ENCODE measurements at places on chromosomes 16 and 17.

- DNase-seq = no peak
Observed at GRCh38 chr17:9138161-9138717, 116.9 kb downstream of the NTN1 start.

- DNase-seq = no peak
Observed at GRCh38 chr17:75834928-75835653, 9.1 kb downstream of the UNC13D start.

DNA sequence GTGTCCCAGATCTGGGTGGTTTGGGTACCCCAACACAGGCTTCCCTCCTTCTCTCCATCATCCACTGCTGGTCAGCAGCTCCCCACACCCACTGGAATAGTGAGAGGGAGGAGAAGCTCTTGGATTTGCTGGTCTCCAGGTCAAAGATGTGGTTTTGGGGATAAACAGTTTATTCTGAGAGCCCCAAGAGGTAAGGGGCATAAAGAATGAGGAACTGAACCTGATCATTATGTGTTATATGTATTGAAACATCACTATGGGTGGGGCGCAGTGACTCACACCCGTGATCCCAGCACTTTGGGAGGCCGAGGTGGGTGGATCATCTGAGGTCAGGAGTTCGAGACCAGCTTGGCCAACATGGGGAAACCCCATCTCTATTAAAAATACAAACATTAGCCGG lies 3.9 kb downstream of the DPEP2 start:
- peak; percentile 40 for DNase-seq

DNA sequence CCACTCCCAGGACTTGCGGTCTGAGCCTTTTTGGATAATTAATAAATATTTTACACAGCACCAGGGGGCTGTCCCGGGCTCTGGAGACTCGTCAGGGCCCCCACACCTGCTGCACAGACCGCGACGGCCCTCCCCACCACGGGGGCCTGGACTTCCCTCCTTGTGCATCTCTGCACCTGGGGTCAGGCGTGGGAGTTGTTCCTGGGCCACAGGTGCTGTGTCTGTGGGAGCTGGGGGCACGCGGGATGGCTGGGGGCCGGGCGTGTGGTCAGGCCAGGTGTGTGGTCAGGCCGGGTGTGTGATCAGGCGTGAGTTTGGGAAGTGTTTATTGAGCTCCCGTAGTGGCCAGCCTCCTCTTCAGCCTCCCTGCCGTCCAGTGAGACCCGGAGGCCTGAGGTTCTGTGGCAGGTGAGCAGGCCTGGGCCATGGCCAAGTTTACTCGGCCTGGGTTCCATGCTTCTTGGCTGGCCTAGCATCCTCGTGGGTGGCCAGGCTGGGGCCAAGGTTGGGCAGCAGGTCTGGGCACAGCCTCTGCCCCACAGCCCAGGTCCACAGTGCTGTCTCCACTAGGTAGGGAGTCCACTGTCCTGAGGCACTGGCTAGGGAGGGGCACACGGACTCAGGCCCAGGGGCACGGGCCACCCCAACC lies 1.9 kb upstream of the STUB1 start:
- DNase-seq = no peak

DNA sequence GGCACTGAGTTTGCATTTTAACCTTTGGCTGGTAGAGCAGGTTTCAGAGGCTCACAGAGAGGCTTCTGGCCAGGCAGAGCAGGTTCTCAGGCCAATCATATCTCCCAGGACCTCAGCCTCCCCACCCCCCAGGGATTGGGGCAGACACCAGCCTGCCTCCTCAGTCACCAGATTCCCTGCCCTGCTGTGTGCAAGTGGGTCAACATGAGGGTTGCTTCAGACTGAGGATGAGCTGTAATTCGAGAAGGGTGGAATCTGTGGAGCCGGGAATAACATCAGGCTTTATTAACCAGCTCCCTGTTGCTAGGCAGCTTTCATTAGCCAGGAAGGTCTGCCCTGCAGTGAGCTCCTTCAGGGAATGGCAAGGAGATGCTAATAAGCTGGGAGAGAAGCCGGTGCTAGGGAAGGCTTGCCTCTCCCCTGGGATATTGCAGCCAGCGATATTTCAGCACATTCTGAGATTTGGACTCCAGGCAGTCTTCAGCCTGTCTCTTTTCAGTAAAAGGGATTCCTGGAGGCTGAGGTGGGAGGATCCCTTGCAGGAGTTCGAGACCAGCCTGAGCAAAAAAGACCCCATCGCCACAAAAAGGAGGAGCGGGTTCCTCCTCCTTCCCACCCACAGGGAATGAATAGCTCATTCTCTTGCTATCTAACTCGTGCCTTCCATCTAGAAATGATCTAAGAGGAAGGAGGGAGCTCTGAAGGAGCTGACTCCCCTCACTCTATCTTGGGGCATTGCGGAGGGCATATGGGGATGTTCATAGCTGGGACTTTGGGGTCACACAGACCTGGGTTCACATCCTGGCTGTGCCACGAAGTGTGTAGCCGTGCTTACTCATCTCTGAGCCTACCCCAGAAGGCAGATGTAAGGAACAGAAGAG lies 10.7 kb downstream of the SGSM2 start:
- DNase-seq = no peak

DNA sequence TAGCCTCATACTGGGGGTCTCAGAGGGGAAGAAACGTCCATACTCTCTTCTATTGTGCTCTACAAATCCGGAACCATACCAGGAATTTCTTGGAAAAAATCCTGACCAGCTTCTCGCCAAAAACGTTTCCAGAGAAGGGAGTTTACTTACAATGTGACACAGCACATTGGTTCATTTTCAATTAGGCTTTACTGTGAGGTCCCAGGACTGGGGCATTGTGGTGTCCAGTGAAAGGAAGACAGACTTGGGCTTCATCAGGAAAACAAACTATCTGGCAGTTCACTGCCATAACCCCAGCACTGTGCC lies 14.7 kb downstream of the MPP2 start:
- no peak for DNase-seq

DNA sequence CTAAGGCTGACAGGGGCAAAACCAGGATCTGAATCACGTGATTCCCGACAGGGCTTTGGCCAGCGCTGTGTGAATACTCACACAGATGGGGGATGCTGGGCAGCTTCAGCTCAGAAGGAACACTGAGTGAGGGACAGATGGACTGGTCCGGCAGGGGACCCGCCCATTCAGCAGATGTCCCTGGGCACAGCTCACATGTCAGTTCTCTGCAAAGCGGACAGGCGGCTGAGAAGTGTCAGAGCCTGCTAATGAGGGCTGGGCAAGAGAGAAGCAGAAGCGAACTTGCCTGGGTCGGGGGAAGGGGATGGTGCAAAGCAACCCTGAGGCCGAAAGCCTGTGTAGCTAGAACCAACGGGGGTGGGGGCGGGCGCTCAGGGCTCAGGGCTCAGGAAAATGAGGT lies 11.9 kb upstream of the GLIS2 start:
- no peak for DNase-seq

- DNase-seq = no peak
Observed at GRCh38 chr17:48910370-48910769, 2.2 kb downstream of the UBE2Z start.

DNA sequence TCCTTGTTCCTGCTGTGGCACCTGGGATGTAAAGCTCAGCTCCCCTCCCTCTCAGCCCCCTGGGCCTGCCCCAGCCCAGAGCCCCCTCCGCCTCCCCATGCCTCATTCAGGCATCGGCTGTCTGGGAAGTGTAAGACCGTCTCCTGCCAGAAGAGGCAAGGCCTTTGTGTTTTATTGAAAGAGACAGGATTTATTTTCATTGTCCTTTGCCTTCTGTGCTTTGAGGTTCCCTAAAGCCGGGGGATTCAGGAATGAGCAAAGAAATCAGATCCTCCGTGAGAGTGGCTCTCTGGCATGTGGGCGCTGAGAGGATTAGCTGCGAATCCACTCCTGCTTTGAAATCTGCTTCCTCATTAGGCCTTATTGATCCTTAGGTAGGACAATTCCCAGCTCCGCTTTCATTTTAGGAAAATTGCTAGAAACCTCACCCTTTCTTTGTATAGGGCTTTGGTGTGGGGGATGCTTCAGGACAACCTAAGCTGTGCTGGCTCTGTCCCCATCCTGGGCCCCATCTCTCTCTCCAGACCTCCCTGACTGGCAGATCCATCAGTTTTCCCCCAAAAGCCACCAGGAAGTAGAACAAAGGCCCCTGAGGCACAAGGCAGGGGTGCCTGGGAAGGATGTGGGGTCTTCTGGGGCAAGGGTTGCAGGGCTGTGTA lies 211.5 kb upstream of the TNRC6C start:
- no peak for DNase-seq

DNA sequence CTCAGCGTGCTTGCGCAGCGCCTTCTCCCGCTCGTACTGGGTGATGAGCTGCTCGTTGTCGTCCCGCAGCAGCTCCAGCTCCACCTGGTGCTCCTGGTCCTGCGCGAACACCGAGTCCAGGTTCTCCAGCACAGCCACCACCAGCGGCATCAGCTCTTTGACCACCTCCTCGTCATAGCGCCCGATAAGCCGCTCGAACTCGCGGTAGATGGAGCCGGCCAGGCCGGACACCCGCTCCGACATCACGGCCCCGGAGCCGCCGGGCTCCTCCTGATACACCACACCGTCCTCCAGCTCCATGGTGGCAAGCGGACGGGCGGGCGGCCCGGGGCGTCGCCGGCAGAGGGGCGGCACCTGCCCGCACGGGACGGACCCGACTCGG lies 320 bp downstream of the SPAG9 start:
- DNase-seq = peak; percentile 59

DNA sequence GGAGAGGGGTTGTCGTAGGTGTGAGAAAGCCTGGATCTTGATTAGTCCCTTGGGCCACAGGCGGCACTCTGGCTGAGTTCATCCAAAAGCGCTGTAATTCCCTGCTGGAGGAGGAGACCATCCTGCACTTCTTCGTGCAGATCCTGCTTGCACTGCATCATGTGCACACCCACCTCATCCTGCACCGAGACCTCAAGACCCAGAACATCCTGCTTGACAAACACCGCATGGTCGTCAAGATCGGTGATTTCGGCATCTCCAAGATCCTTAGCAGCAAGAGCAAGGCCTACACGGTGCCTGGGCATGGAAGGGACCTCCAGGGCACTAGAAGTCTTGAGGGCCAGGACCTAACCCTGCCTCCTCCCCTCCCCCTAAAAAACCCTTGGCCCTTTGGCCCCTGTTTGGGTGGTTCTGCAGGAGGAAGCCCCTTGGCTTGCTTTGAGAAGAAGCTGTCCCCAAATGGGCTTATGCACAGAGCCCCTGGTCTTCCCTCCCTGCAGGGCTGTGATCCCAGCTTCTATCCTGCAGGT lies 6.2 kb downstream of the NEK8 start:
- no peak for DNase-seq

DNA sequence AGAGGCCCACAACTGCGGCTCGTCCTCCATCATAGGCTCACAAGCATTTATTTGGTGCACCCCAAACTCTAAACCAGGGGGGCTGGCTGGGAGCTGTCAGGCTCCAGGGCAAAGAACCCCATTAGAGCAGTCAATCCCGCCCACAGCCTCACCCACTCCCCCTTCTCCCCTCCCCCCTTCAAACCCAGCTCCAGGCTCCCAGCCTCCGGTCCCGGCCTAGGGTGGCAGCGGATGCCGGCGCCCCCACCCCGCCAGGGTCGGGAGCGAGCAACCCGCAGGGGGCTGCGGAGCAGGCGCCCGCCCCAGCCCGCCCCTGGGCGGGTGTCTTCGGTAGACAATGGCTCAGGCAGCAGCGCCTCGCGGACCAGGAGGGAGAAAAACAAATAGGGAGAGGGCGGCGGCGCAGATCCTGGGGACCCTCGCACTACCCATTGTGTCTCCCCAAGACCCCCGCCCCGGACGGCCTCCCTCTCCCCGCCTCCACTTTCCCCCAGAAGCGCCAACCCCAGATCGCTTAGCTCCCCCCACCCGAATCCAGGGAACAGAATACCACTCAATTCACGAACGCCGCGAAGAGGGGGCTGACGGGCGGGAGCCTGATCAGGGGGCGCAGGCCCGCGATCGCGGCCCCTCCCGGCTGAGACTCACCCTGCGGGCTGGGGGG lies 572 bp downstream of the FAM171A2 start:
- DNase-seq = no peak

- no peak for DNase-seq
Observed at GRCh38 chr17:81635973-81636504, 873 bp downstream of the NPLOC4 start.

GRCh38 chr16:87140211-87141200 lies 176.7 kb downstream of the C16orf95 start:
- no peak for DNase-seq

- peak; percentile 68 for DNase-seq
Observed at GRCh38 chr17:45234641-45235415, 13.1 kb downstream of the FMNL1 start.

- DNase-seq = no peak
Observed at GRCh38 chr17:4764595-4764994, 7.1 kb upstream of the TM4SF5 start.

- no peak for DNase-seq
Observed at GRCh38 chr17:49000943-49001342, 3.8 kb downstream of the IGF2BP1 start.

DNA sequence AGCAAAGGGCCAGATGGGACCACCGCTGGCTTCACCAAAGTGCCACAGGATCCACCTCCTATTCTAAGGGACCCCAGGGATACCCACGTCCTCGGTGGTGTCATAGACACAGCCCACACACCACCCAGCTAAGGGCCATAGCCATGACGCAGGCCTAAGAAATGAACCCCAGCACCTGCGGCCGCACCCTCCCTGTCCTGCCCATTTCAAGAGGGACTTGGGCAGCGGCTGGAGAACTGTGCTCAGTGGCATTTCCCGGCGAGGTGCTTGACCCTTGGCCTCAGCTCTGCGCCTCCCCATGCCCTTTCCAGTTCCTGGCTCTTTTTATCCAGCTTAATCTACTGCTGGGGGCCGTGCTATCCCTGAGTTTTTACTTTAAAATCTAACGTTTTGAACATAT lies 27.3 kb downstream of the ZNF778 start:
- DNase-seq = no peak

DNA sequence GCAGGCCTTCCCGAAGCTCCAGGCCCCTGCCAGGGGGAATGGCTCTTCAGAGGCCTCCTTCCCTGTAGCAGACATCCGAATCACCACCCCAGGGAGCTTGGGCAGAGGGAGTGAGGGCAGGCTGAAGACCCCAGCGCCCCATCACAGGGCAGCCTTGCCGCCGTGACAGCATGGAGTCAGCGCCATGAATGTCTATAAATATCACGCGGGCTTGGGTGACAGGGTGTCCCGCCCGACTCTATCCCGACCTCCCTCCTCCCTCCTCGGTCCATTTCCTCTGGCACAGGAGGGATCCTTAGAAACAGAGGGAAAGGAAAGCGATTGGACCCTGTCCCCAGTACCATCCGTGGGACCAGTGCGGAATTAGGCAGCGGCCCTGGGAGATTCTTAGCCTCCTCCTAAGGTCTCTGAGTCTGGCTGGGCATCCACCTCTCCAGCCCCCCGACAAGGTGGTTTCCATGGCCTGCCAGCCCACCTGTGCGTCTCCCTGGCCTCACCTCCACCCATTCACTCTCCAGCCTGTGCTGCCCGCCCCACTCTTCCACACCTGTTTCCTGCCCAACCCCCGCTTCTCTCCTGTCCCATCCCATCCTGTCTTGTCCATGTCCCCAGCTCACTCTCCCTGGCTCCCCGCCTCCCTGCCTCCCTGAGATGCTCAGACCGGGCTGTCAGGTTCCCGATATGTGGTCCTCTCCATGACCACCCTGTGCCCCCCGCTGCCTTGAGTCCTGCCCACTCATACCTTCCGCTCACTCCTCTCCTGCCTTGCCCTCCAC lies 5.1 kb downstream of the ATP2A1 start:
- no peak for DNase-seq
